Stimulated activated CD8-positive, alpha-beta memory T cell treated with anti-CD3 and anti-CD28 coated beads, Interleukin-4, amount 100 ng/mL, for 4 hours (primary cell): ENCODE measurements at places on chromosomes 6 and 20.
A peak's percentile ranks its signal among the peaks of the same experiment; 100 is the strongest.

GRCh38 chr6:48087448-48087847 lies 23.5 kb downstream of the PTCHD4 start:
- DNase-seq: no peak

DNA sequence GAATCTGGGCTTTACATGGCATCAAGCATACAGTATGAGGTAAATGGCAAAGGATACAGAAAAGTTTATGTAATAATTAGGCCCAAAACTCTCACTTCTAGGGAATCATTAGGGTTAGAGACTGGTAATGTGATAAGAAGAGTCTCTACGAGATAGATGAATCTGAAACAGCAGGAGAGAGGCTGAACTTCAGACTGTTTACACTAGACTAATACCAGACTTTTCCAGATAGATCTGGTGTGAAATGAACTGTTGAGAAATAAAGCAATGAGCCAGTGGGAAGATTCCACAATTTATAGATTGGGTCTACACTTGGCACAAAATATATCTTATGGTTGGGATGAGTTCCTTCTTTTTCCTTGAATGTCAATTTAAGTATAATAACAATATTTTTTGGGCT lies 134.3 kb downstream of the MAN1A1 start:
- DNase-seq: no peak

- no peak for DNase-seq
These were observed 3.1 kb upstream of the UBE2J1 start for GRCh38 chr6:89355511-89356194.

GRCh38 chr6:1306133-1306532 lies 5.8 kb upstream of the FOXQ1 start:
- no peak for DNase-seq

- DNase-seq: no peak
These were observed 28.5 kb downstream of the SF3B5 start for GRCh38 chr6:144066741-144067484.

GRCh38 chr6:126657561-126658175 lies 317.8 kb downstream of the CENPW start:
- no peak for DNase-seq

- no peak for DNase-seq
These were observed 6.8 kb downstream of the FRMD1 start for GRCh38 chr6:168072261-168072660.

DNA sequence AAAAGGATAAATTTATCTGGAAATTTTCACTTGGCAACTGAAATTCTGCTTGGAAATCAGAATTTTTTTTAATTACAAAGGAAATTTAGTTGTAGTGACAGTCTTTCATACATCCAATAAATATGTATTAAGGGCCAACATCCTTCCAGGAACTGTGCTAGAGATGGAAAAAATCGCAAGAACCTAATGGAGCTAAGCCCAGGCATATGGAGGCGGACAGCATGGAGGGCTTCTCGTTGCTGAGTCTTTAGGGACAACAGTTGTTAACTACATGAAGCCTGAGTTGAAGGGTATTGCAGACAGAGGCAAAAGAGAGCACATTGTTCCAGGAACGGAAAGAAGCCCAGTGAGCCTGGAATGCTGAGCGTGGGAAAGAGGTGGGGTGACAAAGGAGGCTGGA lies 208.9 kb downstream of the IBTK start:
- no peak for DNase-seq

- peak; percentile 19 for DNase-seq
These were observed 1.5 kb downstream of the ARID1B start for GRCh38 chr6:156778454-156779205.

DNA sequence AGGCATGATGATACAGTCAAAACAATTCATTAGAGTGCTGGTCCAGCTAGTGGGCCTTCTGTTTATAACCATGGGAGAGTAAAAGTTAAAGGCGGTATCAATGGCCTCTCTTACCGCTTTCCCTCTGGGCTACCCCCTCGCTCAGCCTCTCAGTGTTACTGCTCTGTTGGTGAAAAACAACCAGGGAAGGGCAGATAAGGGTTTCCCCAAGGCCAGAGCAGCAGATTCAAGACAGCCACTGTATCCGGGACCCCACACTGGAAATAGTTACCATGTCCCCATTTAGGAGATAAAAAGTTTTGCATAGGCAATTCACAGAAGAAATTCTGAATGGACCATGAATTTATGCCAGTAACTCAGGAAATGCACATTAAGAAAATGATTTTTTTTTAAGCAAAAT lies 13.4 kb downstream of the SCGN start:
- no peak for DNase-seq

DNA sequence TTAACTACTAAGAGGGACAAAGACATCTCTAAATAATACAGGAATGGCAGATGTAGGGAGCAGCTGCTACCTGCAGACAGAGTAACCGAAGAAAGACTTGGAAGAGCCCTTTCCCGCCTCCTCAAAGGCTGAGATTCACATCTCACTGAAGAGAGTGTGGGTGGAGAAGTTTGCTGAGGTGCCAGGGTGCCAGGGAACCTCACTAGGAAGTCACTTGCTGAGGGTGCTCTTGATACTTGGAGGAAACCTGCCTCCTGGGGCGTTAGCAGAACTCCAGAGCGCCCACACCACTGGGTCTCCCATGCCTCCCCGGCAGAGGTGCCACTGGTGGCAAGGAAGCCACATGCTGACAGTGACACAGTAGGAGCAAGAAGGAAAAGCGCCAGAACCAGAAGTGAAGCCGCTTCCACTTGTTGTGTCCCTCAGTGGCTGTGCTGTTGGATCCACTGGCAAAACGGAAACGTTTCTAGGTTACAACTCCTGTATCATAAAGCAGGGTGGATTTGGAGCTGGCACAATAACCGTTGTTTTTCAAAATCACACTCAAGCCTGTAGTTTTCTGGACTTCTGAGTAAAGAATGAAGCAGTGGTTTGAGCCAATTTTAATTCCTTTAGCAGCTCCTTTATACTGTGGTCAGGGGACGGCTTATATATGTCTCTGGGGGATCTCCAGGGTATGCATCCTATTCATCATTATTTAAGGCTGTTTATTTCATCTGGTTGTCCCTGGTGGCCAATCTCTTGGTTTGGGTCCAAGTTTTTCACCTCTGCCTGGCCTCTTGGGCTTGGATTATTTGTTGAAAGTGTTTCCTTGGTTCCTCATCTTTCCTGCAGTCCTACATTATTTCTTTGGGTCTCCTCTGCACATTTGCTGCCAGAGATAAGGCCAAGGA lies 64.5 kb downstream of the CDC5L start:
- no peak for DNase-seq

GRCh38 chr6:170129691-170130171 lies 161.1 kb downstream of the DLL1 start:
- DNase-seq: no peak

- no peak for DNase-seq
These were observed 2.0 kb upstream of the CAPN11 start for GRCh38 chr6:44156494-44157151.

- no peak for DNase-seq
These were observed 672 bp downstream of the PREX1 start for GRCh38 chr20:48826883-48827771.

- DNase-seq: no peak
These were observed 481 bp downstream of the ZNF133 start for GRCh38 chr20:18288749-18289267.

- DNase-seq: no peak
These were observed 136.2 kb downstream of the HIVEP1 start for GRCh38 chr6:12148317-12148801.

GRCh38 chr6:157233156-157233555 lies 90.2 kb downstream of the TMEM242 start:
- no peak for DNase-seq

- DNase-seq: no peak
These were observed 30.0 kb downstream of the TFAP2A start for GRCh38 chr6:10384610-10385523.

- DNase-seq: no peak
These were observed 202.8 kb upstream of the JAG1 start for GRCh38 chr20:10876558-10876957.

DNA sequence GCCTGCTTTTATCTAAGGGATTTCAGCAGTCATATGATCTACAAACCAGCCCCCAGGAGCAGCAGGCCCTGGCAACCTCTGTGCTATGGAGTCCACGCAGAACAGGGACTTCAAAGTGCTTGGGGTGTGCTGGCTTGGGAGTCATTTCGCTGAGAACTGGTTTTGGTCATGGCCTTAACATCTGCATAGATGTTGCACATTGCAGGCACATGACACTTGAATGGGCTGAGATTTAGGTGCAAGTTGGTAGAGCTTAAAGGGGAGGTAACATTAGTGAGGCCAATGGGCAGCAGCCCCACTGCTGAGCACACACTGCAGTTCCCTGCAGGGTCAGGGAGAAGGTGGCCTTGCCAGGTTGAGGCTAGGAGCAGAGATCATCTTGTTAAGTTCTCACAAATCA lies 43.6 kb downstream of the RREB1 start:
- DNase-seq: no peak

DNA sequence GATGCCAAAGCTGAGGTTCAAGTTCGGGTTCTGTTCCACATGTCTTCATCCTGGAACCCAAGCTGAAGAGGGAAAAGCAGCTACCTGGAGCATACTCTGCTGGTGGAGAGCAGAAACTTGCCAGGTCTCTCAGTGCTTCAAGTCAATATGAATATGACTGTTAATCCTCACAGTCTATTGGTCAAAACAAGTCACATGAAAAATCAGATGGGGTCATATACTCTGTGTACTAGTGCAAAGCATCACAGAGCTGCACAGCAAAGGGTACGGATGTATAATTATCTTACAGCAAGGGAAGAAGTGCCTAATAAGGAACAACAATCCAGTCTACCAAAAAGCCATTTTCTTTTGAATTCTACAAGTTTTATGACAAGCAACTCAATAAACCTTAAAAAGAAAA lies 11.6 kb downstream of the NCOA7 start:
- no peak for DNase-seq

DNA sequence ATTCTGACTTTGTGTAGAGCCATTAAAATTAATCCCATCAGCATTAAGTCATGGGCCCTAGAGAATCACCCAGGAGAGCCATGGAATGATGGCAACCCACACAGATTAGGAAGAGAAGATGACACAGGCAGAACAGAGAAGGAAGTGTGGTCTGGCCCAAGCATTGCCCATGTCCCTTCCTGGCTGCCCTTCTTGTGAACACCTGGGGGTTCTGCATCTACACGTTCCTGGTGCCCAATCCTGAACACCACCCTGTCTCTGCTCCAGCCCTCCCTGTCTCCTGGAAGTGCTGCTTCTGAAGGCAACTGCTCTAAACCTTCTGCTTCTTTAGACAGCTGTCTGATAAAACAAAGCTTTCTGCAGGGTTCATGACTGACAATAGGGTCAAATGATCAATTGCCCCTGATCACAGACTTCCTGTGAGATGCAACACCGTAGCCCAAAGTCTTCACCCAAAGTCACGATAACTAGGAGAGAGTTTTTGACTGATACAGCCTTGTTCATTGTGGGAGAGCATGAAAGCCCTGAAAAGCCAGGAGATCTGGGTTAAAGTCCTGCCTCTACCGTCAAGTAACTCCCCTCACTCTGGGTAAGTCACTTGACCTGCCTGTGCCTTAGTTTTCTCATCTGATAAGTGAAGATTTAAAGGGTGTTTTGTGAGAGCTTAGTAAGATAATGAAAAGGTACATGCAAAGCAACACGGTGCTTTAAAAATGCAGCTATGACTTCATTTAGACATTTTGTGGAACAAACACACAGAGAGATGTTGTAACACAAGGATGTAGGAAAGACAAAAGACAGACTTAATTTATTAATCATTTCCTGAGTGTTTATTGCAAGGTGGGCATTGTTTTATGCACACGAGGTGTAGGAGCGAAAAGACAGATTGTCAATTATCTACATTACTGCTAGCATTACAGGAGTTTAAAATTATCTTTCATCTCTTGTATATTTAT lies 291.2 kb upstream of the STXBP5 start:
- no peak for DNase-seq

GRCh38 chr6:3468585-3468984 lies 11.7 kb upstream of the SLC22A23 start:
- DNase-seq: no peak

DNA sequence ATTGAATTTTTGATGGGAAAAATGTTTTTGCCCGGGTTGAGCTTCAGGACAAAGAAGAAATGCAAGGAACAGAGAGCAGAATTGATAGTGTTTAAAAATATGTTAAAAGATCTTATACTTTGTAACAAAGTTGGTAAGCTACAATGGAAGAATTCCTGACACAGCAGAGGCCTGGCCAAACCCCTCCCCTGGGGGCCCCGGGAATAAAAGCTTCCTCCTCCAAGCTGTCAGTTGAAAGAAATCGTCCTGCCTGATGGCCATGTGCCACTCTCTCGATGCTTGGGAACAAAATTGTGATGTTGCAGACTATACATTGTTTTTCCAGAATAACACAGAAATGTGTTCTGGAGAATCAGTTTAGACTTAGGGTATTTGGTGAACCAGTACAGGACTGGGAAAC lies 14.2 kb upstream of the TOX2 start:
- DNase-seq: no peak

- no peak for DNase-seq
These were observed 205.3 kb downstream of the NFATC2 start for GRCh38 chr20:51337126-51337805.

- no peak for DNase-seq
These were observed 43.8 kb downstream of the LGSN start for GRCh38 chr6:63275953-63276352.

DNA sequence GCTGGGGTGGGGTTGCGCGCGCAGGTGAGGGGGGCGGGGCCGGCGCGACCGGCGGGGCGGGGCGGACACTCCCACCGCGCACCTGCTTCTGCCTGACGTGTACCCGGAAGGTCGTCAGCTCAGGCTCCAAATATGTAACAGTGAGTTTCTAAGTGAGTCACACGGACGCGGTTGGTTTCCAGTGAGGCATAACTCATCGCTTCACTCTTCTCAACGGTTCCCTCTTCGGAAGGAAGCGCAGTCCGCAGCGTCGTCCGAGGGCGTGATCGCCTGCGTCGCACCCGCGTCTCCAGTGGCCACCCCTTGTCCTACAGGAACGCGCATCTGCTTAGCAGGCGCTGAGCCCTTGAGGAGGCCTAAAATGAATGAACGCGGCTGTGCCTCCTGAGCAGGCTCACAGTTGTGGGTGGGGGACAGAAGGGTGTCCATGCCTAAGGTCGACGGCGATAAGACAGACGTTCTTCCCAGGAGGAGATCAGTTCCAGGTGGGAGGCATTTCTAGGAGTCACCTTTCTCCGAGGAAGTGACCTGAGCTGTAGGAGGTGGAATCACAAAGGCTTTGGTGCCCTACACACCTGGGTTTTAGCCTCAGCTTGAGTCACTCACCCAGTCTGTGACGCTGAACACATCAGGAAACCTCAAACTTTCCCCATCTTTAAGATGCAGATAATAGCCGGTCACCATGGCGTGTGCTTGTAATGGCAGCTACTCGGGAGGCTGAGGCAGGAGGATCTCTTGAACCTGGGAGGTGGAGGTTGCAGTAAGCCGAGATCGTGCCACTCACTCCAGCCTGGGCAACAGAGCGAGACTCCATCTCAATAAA lies 50.9 kb upstream of the EZR start:
- peak; percentile 94 for DNase-seq

GRCh38 chr6:115613488-115613887 lies 447.2 kb downstream of the FRK start:
- DNase-seq: no peak
